AG09309 (cell line): ENCODE measurements at places on chromosomes 6 and 20.
A peak's percentile ranks its signal among the peaks of the same experiment; 100 is the strongest.

GRCh38 chr6:14129575-14129974 lies 12.0 kb downstream of the CD83 start:
- DNase-seq: peak; percentile 34

GRCh38 chr20:17943343-17943742 lies 25.3 kb downstream of the SNX5 start:
- DNase-seq: no peak

DNA sequence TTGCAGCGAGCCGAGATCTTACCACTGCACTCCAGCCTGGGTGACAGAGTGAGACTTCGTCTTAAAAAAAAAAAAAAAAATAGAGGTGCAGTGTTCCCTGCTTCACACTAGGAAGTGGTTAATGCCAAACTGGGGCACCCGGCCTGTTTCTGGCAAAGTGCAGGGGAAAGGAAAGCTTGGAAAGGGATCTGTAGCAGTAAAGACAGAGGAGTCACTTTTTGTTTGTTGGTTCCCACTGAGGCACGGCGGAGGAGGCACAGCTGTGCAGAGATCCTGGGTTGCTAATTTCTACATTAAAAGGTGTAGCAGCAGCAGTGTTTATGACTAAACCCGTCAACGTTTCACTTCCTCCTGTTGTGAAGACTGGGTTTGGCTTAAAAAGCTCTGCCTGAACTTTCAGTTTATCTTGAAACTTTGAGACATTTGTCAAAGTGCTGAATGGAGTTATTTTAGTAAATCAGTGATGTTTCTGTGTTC lies 125.6 kb downstream of the CARMIL1 start:
- no peak for DNase-seq

DNA sequence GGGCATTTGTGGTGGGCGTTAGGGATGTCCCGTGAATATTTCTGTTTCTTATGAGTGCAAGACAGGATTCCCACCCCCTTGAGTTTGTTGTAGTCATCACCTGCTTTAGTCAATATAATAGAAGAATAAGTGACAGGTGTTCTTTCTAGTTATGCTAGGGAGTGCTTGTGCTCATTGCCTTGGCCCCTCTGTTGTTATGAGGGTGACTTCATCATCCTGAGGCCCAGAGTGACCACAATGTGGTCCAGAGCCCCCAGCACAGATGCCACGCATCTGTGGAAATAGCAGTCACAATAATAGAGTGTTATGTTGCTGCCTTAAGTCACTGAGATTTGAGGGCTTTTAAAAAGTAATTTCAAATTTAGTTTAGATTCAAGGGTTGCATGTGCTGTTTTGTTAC lies 42.4 kb downstream of the GGTLC1 start:
- DNase-seq: no peak

DNA sequence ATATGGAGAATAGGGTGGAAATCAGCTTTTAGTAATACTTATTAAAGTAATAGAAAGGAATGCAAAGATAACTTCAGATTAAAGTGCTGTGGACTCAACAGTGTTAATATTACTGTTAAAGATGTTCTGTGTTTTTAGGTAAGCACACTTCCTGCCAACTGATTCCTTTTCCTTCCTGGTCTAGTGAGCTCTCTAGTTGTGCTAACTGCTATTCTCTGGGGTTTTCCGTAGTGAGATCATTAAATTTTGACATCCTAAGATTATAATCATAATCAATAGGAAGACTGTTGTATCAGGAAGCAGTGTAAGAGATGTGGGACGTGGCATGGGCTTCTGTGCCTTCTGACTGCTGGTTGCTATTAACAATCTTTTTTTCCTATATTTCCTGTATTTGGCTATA lies 1.2 kb upstream of the TMEM217 start:
- DNase-seq: no peak

DNA sequence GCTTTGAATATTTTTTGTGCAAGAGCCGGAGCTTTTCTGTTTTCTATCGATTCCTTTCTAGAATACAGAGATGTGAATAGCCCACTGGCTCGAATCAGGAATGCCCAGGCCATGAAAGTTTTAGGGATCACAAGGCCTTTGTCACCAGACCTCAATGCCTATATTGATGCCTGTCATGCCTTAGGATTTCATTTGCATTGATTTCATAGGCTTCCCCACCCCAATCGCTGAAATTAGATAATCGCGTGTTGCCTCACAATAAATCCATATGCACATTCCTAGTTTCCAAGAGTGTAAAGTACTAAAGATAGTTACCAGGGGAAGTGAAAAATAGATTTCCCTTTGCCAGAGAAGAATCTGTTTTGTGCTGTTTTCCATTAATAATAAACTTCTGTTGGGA lies 150.8 kb downstream of the SASH1 start:
- DNase-seq: no peak

DNA sequence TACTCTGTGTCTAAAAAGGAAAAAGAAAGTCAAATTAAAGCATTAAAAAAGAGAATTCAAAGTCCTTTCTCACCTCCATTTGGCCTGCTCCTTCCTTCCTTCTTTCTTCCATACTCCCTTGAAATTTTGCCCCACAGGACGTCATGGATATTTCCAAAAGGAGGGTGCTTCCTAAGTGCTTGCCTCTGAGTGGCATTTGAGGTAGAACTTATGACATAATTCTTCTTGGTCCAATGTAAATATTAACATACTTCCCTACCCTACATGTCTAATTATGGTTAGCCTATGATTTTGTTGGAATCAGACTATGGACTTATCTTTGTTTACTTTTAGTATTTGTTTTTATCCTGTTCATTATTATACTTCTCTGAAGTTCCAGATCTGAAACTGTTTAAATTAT lies 132.3 kb downstream of the PFDN4 start:
- no peak for DNase-seq

DNA sequence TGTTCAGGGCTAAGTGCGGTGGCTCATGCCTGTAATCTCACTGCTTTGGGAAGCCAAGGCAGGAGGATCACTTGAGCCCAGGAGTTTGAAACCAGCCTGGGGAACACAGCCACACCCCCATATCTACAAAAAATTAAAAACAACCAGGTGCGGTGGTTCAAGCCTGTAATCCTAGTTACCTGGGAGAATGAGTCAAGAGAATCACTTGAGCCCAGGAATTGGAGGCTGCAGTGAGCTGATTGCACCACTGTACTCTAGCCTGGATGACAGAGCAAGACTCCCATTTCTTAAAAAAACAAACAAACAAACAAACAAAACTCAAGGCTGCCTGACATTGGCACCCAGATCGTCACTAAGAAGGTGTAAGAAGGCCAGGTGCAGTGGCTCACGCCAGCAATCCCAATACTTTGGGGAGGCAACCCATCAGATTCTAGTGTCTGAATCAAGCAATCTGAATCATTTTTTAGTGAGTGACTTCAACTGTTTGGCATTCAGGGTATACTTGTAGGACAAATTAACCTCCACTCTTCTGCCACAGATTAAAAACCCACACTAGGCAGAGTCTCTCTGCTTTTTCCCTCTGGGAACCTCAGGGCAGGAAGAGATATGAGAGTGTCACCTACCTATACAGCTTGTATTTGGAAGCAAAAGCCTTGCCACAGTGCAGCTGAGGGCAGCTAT lies 6.1 kb downstream of the PLAGL2 start:
- DNase-seq: no peak

- no peak for DNase-seq
These were observed 89.8 kb upstream of the PRSS16 start for GRCh38 chr6:27157459-27158315.
